ENCODE measurements at places on chromosomes 12 and 14. TPM values are rescaled to one million over a fixed set of nuclear protein-coding genes. Genes with fewer than 3 reads are reported as not detected.

DNA sequence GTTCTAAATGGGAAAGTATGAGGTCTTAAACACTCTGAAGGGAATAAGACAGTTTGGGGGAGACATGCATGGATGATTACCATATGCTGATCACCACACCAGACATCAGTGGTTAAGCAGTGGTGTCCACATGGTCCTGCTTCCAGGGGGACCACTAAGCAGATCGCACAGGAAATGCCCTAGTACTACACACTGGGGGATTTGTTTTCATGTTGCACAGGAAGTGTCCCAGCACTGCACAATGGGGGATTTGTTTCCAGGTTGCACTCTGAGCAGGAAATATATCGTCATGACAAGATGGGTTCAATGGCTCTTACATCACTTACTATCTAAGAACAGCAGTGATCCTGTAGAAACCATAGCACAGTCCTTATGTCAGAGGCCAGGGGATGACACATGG is 245.5 kb downstream of the BCL11B start:
- no peak for DNase-seq

DNA sequence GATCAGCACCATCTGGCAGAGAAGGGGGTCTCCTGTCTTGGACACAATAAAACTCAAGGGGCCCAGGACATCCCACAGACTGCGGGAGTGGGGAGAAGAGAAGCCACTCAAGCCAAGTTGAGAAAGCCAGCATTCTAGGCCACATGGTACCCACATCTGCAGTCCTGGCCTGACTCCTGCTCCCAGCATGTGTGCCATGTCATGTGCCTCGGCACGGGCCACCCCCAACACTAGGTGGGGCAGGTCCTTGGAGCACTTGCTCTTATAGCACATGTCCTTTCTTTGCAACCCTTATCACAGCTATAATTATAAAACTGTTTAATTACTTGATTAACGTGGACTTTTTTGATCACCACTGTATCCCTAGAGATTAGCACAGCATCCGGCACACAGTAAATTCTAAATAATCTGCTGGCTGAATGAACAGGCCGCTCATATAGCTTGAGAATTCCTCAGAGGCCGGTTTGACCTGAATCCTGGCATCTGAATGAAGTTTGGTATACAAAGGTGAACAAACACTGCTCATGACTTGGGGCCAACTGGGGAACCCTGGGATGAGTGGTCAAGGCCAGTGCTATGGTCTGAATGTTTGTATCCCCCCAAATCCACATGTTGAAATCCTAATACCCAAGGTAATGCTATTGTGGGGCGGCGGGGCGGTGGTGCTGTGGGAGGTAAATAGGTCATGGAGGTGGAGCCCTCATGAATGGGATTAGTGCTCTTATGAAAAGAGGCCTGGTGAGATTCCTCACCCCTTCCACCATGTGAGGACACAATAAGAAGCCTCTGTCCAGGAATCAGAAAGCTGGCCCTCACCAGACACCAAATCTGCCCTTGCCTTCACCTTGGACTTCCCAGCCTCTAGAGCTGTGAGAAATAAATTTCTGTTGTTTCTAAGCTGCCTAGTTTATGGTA is 6.6 kb downstream of the NCKAP5L start:
- DNase-seq = no peak

The CD4 gene
- 11.0 TPM for total RNA-seq

DNA sequence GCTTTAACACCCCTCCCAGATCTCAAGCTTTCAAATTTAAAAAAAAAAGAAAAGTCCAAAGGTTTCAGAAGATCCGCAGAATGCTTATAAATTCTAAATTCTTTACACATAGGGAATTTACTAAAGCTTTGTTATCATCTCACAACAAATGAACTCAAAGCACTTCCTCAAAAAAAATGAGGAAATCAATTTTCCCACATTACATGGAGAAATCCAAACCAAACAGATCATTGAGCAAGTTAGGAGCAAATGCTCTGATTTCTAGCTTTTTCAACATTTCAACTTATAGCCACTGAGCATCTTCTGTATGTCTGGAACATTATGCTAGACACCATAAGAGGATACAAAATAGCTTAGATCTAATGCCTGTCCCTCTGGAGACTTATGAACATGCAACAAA is 161.0 kb downstream of the CEP128 start:
- no peak for DNase-seq

DNA sequence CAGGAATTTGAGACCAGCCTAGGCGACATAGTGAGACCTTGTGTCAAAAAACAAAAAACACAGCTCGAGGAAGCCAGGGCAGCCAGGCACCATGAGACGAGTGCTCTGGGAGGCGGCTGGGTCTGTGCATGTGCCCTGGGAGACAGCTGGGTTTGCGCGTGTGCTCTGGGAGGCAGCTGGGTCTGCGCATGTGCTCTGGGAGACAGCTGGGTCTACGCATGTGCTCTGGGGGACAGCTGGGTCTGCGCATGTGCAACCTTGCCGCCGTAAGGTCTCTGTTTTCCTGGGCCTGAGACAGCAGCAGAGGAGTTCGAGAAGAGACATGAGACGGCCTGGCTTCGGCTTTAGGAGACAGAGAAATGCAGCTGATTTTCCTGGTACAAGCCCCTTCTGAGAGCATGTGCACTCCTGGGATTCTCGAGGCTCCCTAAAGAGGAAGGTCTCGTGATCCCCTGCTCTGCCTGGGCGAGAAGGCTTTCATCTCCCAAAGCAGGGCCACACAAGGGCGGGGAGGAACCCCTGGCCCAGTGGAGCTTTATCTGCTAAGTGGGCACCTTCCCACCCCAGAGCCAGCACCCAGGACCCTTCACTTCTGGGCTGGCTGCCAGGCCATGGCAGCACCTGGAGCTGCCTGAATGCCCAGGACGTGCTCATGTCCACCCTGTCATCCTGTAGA is 3.5 kb upstream of the BDKRB1 start:
- no peak for DNase-seq

- no peak for DNase-seq
Measured at GRCh38 chr12:121611306-121611705, 15.0 kb upstream of the ORAI1 start.

GRCh38 chr12:40525054-40525453 is 167.2 kb upstream of the CNTN1 start:
- no peak for DNase-seq

- DNase-seq = no peak
Measured at GRCh38 chr12:97093187-97093683, 186.2 kb downstream of the NEDD1 start.

DNA sequence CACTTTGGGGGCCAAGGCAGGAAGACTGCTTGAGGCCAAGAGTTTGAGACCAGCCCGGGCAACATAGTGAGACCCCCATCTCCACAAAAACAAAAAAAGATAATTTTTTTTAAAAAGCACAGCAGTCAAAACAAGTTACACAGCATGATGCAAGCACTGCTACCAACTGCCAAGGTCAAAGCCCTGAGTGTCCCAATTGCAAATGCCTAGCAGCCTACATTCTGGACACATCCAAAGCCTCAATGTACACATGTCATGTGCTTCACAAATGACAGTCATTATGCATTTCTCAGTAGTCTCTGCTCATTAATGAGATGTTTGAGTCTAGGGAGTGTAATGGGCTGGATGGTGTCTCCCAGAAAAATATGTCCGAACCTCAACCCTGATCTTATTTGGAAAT is 113.7 kb upstream of the CCND2 start:
- DNase-seq = no peak

GRCh38 chr12:131209082-131210070 is 255.7 kb downstream of the ADGRD1 start:
- DNase-seq = no peak

DNA sequence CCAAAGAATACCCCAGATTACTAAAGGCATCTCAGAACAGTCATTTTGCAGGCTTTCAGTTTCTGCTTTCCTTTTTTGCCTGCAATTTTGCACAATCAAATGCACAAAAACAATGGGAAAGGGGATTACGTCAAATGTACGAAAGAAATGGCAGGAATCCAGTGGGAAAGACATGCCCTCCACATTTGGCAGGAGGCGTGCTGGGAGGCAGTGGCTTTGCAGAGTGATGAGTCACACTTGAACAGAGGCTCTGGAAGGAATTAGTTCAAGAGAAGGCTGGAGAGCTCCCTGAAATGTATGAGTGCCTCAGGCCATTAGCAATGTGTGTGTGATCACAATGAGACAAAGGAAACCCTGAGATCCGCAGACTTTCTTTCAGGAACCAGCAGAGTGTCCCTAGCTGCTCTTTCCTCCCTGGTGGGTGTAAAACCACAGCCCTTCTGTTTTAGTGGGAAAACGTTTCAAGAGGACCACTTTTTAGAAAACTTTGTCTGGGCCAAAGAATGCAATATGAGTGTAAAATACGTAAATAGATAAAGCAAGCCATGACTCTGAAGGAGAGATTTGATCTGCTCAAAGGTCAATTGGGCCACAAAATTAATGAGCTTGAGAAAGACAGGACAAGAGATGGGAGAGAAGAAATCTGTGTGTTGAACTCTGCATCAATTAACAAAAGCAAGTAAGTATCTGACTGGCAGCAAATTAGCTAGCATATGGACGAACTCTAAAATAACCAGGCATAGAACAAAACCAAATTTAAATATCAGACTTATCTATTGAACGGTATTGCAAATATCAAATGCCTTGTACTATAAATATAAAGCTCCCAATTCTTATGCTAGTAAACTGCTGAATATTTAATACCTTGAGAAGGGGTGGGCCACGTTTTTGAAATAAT is 155.4 kb upstream of the PDE3A start:
- DNase-seq = peak; percentile 58

The RALGAPA1 gene
- 52.2 TPM for total RNA-seq

GRCh38 chr14:60514741-60515491 is 6.0 kb downstream of the SIX6 start:
- DNase-seq = no peak

- DNase-seq = no peak
Measured at GRCh38 chr12:77816196-77816595, 14.5 kb upstream of the NAV3 start.

DNA sequence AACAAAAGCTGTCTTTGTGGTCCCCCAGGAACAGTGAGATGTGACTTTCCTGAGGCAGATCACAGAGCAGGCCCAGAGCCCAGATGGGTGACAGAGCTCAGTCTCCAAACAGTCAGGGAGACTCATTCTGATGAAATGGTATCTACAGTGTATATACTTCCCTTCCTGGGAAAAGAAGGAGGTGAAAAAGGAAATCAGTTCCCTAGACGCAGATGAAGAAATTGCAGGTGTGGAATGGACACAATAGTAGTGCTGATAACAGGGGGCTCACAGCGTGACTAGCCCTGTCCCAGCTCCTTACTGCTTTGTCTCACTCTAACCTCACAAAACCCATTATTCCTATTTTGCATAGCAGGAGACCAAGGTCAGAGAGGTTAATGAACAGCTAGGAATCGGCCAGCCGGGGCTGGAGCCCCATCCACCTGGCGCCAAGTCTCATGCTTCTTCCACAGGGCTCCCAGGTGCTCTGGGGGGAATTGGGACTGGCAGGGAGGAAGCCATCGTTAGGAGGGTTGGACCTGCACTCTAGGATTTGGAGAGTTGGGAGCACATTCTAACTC is 11.9 kb downstream of the KCNH3 start:
- no peak for DNase-seq

GRCh38 chr12:51373187-51373586 is 18.0 kb downstream of the GALNT6 start:
- no peak for DNase-seq

DNA sequence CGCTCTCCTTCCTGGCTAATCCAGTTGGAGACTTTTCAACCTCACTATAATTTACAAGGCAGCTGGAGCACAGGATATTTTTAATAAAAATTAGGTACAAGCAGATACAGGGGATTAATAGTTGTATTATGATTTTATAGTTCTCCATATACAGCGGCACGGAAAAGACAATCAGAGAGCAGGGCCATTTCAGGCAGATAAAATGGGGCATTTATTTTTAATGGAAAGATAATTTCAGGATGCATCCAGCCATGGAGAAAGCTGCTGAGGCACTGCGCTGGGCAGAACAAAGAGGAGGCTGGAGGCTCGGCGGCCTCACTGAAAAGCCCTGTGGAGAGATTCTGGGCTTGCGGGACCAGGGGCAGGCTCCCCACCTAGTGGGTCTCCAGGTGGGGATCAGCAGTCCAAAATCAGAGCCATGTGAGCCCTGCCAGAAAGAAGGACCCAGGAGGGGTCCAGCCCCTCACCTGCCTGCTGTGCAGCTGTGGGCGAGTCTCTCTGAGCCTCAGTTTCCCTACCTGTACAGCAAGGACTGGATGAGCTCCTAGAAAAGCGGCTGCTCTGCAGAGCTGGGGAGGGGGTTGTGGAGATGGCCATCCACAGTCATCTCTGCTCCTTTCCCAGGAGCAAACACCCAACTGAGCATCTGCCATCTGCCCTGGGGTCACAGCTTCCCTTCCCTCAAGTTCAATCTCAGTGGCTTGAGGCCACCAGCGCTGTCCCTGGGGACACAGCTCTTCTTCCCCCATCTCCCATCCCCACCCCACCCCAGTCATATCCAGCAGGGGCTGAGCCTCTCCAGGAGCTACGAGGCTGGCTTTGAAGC is 23.9 kb upstream of the C14orf180 start:
- peak; percentile 30 for DNase-seq

DNA sequence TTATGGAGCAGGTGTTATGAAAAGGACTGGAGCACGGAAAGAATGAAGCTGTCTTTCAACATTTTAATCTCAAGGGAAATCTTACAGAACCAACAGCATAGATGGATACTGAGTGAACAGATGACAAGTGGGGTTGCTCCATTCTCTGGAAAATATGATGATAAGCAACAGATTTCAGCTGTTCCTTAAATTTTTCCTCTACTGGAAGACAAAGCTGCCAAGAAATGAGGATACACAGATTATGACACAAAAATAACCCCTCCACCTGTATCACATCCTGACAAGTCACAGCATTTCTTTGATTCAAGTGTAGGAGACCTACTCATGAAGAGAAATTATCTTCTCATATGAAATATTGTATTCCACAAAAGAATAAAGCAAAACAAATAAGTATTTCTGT is 13.0 kb upstream of the TMTC2 start:
- no peak for DNase-seq

The SLC17A8 gene
- total RNA-seq = not detected

GRCh38 chr14:53048631-53049030 is 97.8 kb upstream of the FERMT2 start:
- no peak for DNase-seq
